Kidney epithelial cell (primary cell): ENCODE measurements at places on chromosomes 16 and 17. TPM values are rescaled to one million over a fixed set of nuclear protein-coding genes. Genes with fewer than 3 reads are reported as not detected.

DNA sequence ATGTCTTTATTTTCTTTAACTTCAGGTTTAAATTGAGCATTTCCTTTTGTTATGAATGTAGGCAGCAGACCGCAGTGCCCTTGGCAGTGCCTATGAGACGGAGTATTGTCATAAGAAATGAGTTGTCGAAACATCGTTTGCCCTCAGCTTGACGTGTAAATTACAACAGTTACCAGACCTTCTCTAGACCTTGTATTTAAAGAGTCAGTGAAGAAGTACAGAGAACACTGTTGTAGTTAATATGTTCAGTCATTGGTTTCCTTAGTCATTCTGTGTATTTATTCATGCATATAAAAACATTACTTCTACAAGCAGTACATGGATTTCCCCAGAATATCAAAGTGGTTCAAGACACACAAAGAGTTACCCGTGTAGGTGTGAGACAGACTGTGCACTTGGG is 19.0 kb downstream of the IRF8 start:
- no peak for DNase-seq

GRCh38 chr16:9971907-9972306 is 210.3 kb downstream of the GRIN2A start:
- no peak for DNase-seq

TBC1D3H gene
- not detected in 2 replicates for total RNA-seq

DBNDD1 gene
- 27.2 and 35.2 TPM in 2 replicates for total RNA-seq

NOS2 gene
- 0.04 TPM in 1 of 2 replicates, not detected in the other for total RNA-seq
